T follicular helper cell (primary cell): ENCODE measurements at places on chromosomes 4 and X.
A peak's percentile ranks its signal among the peaks of the same experiment; 100 is the strongest.

DNA sequence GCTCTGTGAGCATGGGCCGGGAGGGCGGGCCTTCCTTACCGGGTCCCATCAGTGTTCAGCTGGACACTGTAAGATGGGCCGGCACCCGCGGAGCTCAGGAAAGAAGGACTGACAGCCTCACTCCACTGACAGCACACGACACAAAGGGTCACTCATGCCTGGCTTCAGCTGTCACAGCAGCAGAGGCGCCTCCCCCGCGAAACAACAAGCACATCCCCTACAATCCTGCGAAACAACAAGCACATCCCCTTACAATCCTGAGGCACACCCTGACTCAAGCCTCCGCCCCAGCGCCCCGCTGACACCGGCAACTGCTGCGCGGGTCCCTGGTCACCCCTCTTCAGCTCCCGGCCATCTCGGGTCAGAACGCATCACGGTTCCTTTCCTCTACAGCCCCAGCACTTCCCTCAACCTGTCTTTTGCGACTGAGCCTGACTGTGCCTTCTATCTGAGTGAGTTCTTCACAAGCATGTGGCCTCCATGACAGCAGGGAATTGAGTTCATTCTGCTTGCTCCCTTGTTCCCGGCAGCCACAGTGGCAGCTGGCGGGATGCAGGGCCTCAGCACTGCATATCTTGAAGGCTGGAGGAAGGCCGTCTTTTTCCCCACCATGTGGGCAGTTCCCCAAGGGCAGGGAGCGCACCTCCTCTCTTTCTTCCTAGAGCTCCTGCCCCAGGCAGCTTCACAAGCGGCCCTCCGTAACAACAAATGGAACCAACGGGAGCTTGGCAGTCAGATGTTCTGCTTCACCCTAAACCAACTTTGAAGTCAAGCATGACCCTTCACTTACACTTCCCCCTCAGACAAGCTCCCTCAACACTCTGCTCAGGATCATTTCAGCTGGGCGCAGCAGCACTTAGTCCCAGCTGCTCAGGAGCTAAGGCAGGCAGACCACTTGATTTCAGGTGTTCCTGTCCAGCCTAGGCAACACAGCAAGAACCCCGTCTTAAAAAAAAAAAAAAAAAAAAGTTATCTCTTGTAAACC, 39.6 kb downstream of the SCD5 start:
- no peak for DNase-seq

DNA sequence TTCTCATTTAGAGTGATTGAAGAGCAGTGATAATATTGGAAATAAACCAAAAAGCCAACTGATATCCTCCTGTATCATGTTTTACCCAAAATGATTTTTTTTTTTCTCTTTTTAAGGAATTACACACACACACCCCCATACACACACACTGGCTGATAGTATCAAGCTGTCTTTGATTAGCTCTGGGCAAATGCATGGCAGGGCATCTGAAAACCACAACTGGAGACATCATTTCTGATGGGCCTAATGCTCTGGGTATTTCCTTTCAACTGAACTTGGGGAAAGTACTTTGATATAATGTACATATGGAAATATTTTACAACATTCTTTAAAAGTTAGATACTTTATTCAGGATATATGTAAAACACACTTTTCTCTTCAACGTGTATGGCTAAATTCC, 14.2 kb upstream of the OSTC start:
- no peak for DNase-seq

- no peak for DNase-seq
Measured at GRCh38 chrX:103722505-103722904, 11.8 kb downstream of the TMEM31 start.

- DNase-seq = no peak
Measured at GRCh38 chr4:151908734-151909497, 148.1 kb upstream of the GATB start.

DNA sequence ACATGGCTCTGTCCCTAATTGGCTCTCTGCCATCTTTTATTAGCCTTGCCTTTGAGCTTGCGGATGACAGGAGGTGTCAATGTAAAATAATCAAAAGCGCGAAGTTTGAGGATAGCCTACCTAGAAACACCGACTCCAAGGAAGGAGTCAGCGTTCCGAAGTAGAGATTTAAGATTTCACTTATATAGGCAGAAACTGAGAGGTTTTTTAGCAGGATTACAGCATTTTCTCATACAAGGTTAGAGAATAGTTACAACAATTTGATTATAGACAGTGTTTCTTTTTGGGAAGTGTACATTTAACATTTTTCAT, 499 bp upstream of the NFXL1 start:
- DNase-seq = no peak

- no peak for DNase-seq
Measured at GRCh38 chr4:108783665-108784463, 21.0 kb upstream of the ETNPPL start.

DNA sequence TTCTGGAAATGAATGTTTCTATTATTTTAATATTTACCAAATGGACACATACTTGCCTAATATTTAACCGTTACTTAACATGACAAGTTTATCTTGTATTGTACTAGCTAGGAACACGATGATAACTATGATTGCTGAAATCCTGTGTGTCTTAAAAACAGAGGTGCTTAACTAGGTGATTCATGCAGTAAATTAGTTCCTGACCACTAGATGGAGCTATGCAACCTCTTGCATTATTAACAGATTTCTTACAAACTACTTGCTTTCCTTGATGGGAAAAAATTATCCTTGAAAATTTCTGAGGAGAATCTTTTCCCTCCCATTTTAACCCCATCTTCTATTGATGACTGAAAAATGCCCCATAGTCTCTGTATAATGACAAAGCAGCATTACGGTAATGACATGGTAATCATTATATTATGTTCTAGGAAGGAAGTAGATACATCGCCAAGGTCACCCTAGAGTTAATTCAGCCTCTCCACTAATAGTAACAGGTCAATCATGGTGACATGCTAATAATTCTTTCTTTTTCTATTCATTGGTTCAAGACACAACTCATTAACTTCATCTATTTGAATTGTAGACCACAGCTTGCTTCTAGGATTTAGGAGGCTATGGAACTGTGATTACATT, 844.2 kb downstream of the RAPGEF2 start:
- no peak for DNase-seq

- DNase-seq = no peak
Measured at GRCh38 chr4:149794352-149794751, 21.3 kb downstream of the IQCM start.

DNA sequence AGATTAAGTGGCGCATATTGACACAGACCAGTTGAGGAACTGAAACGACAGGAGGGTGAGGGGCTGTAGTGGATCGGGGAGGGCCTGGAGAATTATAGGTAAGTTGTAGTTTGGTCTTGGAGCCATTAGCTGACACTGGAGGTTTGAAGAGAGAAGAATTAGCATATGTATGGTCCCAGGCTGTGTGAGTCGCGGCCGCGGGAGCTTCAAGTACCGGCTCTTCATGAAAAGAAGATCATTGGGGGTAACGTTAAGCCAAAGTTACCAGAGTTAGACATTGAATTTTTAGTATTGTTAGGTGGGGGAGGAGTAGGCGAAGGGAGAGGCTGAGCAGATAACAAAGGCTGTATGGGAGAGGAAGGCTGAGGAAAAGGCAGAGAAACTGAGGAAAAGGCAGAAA, 56.5 kb downstream of the ZNF674 start:
- no peak for DNase-seq

GRCh38 chr4:14669371-14669770, 332.9 kb upstream of the CPEB2 start:
- no peak for DNase-seq

DNA sequence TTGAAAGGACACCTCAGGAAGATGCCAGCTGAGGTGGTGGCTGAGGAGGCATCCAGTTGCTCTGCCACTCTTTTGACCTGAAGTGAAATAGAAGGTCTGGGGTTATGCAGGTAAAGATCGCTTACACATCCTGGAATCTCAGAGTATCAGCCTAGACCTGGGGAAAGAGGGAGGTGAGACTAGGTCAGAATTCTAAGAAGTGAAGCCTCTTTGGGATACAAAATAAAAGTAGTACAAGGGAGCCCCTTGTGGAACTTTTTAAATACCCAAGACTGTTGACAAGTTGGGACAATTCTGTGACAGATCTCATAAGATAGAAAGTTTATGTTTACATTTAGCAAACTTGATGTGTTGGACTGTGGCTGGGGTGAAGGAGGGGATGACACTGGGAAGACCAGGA, 263.1 kb downstream of the SPRY1 start:
- no peak for DNase-seq

DNA sequence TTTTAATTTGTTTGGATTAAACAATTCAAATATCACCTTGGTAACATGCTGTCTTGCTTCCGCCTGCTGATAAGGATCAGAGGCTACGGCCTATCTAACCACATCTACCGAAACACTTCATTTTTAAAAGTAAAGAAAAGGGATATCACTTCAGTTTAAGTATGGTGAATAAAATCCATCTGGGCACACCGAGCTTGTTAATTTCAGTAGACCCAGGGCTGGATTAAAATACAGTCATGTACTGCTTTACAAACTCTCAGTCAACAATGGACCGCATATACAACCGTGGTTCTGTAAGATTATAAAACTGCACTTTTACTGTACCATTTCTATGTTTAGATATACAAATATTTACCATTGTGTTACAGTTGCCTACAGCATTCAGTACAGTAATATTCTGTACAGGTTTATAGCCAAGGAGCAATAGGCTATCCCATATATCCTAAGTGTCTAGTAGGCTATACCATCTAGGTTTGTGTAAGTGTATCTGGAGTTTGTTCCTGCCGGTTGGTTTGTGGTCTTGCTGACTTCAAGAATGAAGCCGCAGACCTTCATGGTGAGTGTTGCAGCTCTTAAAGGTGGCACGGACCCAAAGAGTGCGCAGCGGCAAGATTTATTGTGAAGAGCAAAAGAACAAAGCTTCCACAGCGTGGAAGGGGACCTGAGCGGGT, 40.0 kb downstream of the SEPTIN11 start:
- DNase-seq = peak; percentile 54

GRCh38 chr4:143083756-143084472, 100.8 kb upstream of the USP38 start:
- DNase-seq = no peak

- no peak for DNase-seq
Measured at GRCh38 chr4:93825551-93826216, 2.9 kb upstream of the ATOH1 start.

DNA sequence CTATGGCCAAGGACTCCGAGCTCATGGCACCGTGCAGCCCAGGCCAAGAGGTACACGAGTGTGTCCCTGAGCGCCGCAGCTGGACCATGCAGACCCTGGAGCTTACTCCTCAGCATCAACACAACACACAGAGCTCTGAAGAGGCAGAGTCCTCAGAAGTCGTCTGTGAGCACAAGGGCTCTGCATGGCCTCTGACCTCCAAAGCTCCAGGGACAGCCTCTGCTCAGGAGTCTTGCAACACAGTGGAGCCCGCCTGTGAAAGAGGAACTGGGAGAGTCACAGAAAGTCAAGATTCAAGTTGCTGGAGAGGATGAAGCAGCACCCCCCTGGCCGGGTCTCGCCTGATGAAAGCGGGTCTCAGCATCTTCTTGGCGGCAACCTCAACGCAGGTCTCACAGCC, 2.9 kb downstream of the LRPAP1 start:
- DNase-seq = no peak

DNA sequence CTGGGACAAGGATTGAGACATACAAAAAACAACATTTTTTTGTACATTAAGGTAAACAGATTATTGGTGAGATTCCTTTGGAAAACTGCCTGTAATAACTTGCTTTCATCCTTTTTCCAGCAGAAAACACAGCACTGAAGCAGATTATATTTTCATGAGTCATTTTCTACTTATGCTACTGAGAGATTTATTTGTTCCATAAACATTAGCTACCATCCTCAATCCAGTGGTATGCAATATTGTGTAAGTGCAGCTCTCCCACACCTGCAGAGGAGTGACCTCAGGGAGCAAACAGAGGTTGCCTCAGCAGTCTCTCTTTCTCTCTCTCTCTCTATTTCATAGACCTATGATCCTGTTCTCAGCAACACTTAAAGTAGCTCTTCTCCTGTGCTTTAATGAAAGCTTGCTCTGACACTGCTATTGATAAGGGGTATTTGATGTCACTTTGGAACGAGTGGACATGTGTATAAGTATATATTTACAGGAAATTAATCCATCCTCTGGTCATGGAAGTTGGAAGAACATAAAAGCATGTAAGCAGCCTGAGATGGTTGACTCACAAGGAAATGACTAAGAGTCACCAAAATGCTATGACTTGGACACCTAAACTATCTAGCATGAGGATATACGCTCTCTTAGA, 163.7 kb upstream of the SPANXC start:
- no peak for DNase-seq

- no peak for DNase-seq
Measured at GRCh38 chrX:50470103-50471031, at the start of gene DGKK. TSS of gene DGKK (minus strand) at chrX:50470825. CDS start at chrX:50470678, 147 bp downstream.

GRCh38 chr4:158176108-158176507, 3.3 kb upstream of the GASK1B start:
- no peak for DNase-seq

- DNase-seq = no peak
Measured at GRCh38 chr4:15690020-15690809, 8.6 kb downstream of the FAM200B start.

DNA sequence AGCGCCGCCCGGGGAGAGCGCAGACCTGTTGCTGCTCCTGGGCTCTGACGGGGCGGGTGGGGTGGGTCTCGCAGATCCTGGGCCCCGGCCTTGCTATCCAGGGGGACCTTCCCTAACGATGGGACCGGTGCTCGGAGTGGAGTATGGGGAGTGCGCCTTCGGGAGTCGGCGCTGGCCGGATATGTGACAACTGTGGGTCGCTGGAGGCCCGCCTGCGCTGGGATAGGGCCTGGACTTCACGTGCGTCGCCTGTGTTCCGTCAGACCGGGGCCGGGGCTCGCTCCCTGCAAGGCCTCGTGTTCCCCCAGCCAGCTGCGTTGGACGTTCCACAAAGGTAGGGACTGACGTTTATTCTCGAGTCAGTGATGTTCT, 1.3 kb downstream of the TBL1X start:
- DNase-seq = no peak

- DNase-seq = no peak
Measured at GRCh38 chr4:123390846-123391456, 5.6 kb upstream of the SPRY1 start.

GRCh38 chr4:17066972-17067371, 168.5 kb upstream of the LDB2 start:
- no peak for DNase-seq

DNA sequence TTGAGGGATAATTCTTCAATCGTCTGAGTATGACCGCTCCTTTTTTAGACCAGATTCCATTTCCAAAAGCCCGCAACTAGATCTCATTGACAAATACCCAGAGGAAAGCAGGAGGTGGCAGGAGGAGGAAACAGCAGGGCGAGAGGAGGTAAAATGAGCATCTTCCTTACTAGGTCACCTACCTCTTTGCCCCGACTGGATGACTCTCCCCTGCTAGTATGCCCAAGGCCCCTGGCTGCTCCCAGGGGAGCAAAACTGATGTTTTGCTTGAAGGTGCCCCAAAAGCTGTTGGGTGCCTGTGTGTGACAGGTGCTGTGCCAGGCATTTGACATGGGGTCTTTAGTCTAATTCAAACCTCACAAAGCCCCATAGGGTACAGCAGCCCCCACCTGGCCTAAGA, 48.9 kb downstream of the C4orf50 start:
- no peak for DNase-seq

- DNase-seq = no peak
Measured at GRCh38 chrX:118551426-118551825, 55.8 kb downstream of the DOCK11 start.
